Panc1 (cell line): ENCODE measurements at places on chromosomes 16 and 17.

- H3K27me3 ChIP-seq: no peaks in the 10 kb centered on the region
- H3K36me3 ChIP-seq: no peaks in the 10 kb centered on the region
- DNase-seq: no peak
These were observed 18.4 kb upstream of the STAC2 start for GRCh38 chr17:39244016-39244599.

- H3K4me3 ChIP-seq: no peak overlapping the region
- H3K27me3 ChIP-seq: no peaks in the 10 kb centered on the region; the same call in 1 of the 2 replicates
- no peaks in the 10 kb centered on the region for H3K36me3 ChIP-seq
- no peak for DNase-seq
- peaks cover 5% of the 10 kb centered on the region; the same call in 1 of the 2 replicates for H3K4me1 ChIP-seq
These were observed 4.9 kb upstream of the EPX start for GRCh38 chr17:58187675-58188074.

GRCh38 chr16:27798241-27798640 lies 248.3 kb downstream of the KATNIP start:
- no peaks in the 10 kb centered on the region for H3K36me3 ChIP-seq
- H3K27ac ChIP-seq: no peak overlapping the region
- no peak overlapping the region for H3K4me3 ChIP-seq
- no peaks in the 10 kb centered on the region for H3K4me1 ChIP-seq

DNA sequence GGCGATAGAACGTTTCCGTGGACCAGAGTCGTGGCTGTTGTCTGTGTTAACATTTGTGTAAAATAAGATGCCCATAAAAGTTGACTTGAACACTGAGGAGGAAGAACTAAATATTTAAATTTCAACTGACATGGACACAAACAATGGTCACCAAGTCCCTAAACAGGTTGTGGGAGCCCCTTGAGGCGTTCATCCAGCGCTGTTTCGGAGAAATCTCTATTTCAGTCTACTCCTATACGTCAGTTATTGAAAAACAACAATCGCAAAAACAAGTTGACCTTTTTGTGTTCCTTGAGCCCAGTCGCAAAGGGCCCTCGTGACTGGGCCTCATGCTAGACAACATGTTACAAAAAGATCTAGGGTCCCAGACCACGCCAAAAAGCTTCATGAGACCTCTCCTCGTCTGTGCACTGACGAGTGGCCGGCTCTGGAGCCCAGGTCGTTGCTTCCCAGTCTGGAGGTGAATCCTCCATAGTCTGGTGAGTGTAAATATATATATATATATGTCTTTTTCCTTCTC lies 439 bp upstream of the TMEM231 start:
- peak overlapping the region; percentile 74 for H3K4me3 ChIP-seq
- peak overlapping the region; percentile 82 for H3K27ac ChIP-seq
- no peaks in the 10 kb centered on the region for H3K4me1 ChIP-seq
- no peaks in the 10 kb centered on the region for H3K36me3 ChIP-seq

DNA sequence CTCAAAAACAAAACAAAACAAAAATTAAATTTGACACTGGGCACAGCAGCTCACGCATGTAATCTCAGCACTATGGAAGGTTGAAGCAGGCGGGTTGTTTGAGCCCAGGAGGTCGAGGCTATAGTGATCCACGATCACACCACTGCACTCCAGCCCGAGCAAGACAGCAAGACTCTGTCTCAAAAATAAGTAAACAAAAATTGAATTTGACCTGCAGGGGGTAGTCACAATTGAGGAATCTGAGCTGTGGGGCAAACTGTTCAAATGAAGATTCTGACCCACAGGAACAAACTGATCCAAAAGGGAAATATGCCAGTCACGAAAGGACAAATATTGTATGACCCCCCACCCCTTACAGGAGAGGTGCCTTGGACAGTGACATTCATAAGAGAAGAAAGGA lies 29.8 kb downstream of the ANKRD11 start:
- H3K4me1 ChIP-seq: peaks cover 10% of the 10 kb centered on the region; the same call in 1 of the 2 replicates
- H3K4me3 ChIP-seq: no peak overlapping the region
- H3K27me3 ChIP-seq: no peaks in the 10 kb centered on the region
- H3K36me3 ChIP-seq: no peaks in the 10 kb centered on the region

GRCh38 chr17:80245566-80246265 lies 14.9 kb upstream of the RNF213 start:
- no peaks in the 10 kb centered on the region for H3K4me1 ChIP-seq
- H3K27ac ChIP-seq: no peak overlapping the region
- no peak for DNase-seq
- no peaks in the 10 kb centered on the region for H3K27me3 ChIP-seq

- H3K4me1 ChIP-seq: no peaks in the 10 kb centered on the region
- no peak overlapping the region for H3K4me3 ChIP-seq
- no peak overlapping the region for H3K27ac ChIP-seq
These were observed 55.1 kb upstream of the CORO6 start for GRCh38 chr17:29677824-29678223.

- H3K27ac ChIP-seq: no peak overlapping the region
- H3K4me3 ChIP-seq: no peak overlapping the region
- H3K4me1 ChIP-seq: no peaks in the 10 kb centered on the region
- no peaks in the 10 kb centered on the region for H3K36me3 ChIP-seq
- H3K27me3 ChIP-seq: no peaks in the 10 kb centered on the region
- no peak for DNase-seq
These were observed 69.0 kb downstream of the CDH13 start for GRCh38 chr16:82695806-82696205.

DNA sequence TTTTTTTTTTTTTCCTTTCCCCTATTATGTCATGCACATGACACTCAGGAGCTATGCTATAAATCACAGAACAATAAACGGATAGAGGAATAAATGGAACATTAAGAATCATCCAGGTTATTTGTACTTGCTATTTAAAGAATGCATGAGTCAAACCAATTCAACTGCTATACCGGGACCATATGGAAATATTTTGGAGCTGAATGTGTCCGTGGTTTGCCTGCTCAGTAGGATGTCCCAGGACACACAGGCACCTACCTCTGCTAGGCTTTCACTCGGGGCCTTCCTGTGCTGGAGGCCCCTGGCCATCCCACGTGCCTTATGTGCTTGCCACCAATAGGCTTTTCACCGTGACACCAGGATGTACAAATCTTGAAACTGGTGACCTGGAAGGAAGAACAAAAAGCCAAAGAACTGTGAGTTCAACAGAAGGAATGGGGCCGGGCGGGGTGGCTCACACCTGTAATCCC lies 15.3 kb upstream of the SEC14L1 start:
- no peaks in the 10 kb centered on the region for H3K36me3 ChIP-seq
- H3K27me3 ChIP-seq: no peaks in the 10 kb centered on the region
- no peak overlapping the region for H3K4me3 ChIP-seq
- peak; percentile 91 for DNase-seq

GRCh38 chr17:7290166-7290565 lies 4.3 kb downstream of the YBX2 start:
- no peak overlapping the region for H3K27ac ChIP-seq
- no peaks in the 10 kb centered on the region for H3K27me3 ChIP-seq
- H3K4me1 ChIP-seq: peaks cover 12% of the 10 kb centered on the region
- DNase-seq: no peak
- no peak overlapping the region for H3K4me3 ChIP-seq

- no peaks in the 10 kb centered on the region for H3K4me1 ChIP-seq
- no peaks in the 10 kb centered on the region for H3K36me3 ChIP-seq
- H3K27ac ChIP-seq: no peak overlapping the region
- no peak for DNase-seq
- H3K4me3 ChIP-seq: no peak overlapping the region
These were observed 144.4 kb downstream of the HAPSTR1 start for GRCh38 chr16:9235867-9236266.

GRCh38 chr17:29048440-29049368 lies 5.8 kb downstream of the PIPOX start:
- H3K36me3 ChIP-seq: no peaks in the 10 kb centered on the region
- H3K4me3 ChIP-seq: no peak overlapping the region
- DNase-seq: no peak
- H3K4me1 ChIP-seq: no peaks in the 10 kb centered on the region

DNA sequence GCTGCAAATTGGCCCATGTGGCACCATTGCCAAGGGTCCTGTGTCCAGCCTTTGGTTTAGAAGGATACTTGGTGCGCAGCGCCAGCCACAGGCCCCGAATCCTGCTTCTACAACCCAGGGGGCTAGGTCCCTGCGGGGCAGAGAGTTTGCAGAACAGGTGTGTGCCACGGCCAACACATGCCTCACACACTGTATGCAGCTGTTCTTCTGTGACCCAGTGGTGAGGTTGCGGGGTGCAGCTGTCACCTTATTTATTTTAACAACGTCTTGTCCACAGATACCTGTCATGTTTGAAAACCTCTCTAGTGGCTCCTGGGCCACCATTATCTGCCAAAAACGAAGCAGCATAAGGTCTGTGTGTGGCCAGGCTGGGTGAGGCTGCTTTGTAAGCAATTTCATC lies 11.6 kb downstream of the CBFA2T3 start:
- H3K27ac ChIP-seq: no peak overlapping the region
- H3K4me1 ChIP-seq: no peaks in the 10 kb centered on the region
- no peaks in the 10 kb centered on the region for H3K36me3 ChIP-seq
- no peak overlapping the region for H3K4me3 ChIP-seq
- H3K27me3 ChIP-seq: no peaks in the 10 kb centered on the region
- no peak for DNase-seq

- no peak for DNase-seq
- H3K36me3 ChIP-seq: no peaks in the 10 kb centered on the region
- peaks cover 7% of the 10 kb centered on the region; the same call in 1 of the 2 replicates for H3K27me3 ChIP-seq
- H3K4me1 ChIP-seq: no peaks in the 10 kb centered on the region
- H3K27ac ChIP-seq: no peak overlapping the region
These were observed 17.4 kb downstream of the CCDC182 start for GRCh38 chr17:57727630-57728175.

DNA sequence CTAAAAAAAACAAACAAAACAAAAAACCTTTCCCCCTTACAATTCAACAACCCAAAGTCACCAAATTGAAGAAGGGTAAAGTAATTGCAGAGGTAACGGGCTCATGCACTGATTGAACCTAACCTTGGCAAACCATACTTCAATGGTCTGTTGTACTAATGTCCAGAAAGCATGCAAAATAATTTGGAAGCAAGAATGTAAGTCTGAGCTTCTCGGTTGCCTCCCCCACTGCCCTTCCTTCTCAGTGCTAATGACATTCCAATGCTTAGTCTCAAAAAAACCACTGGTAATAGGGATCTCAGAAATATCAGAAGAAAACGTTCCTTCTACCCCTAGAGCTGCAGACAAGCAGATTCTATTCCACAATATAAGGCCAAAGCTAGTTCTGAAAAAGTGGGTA lies 15.8 kb downstream of the KRABD2 start:
- no peaks in the 10 kb centered on the region for H3K4me1 ChIP-seq
- H3K27ac ChIP-seq: no peak overlapping the region
- H3K4me3 ChIP-seq: no peak overlapping the region
- no peak for DNase-seq

- H3K4me1 ChIP-seq: no peaks in the 10 kb centered on the region
- no peak overlapping the region for H3K27ac ChIP-seq
- H3K4me3 ChIP-seq: no peak overlapping the region
- no peaks in the 10 kb centered on the region for H3K27me3 ChIP-seq
- H3K36me3 ChIP-seq: no peaks in the 10 kb centered on the region
These were observed 886.5 kb upstream of the SOX9 start for GRCh38 chr17:71234349-71234748.

DNA sequence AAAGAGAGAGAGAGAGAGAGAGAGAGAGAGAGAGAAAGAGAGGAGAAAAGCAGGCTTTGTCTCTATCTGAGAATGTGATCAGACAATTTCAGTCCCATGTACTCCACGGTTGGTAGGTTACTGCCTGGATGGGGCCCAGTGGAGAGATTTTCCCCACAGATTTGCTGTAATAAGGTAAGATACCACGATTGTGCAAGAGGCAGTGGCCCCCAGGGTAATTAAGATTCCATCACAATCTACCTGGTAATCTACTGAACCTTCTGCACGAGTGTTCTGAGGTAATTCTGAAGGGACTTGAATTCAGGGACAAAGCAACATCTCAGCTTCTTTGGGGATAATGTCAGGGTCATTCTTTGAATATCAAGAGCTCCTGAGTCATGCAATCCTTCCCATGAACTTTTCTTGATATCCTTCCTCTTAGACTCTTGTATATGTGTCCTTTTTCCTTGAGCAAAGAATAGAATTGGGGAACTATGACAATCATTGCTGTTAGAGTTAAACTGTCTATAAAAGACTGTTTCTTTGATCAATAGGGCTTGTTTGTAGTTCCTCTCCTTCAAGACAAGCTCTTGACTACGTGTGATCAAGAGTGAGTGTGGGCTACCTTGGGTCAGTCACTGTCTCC lies 306.6 kb downstream of the MAF start:
- no peaks in the 10 kb centered on the region for H3K4me1 ChIP-seq
- H3K27ac ChIP-seq: no peak overlapping the region
- DNase-seq: no peak
- H3K27me3 ChIP-seq: no peaks in the 10 kb centered on the region

DNA sequence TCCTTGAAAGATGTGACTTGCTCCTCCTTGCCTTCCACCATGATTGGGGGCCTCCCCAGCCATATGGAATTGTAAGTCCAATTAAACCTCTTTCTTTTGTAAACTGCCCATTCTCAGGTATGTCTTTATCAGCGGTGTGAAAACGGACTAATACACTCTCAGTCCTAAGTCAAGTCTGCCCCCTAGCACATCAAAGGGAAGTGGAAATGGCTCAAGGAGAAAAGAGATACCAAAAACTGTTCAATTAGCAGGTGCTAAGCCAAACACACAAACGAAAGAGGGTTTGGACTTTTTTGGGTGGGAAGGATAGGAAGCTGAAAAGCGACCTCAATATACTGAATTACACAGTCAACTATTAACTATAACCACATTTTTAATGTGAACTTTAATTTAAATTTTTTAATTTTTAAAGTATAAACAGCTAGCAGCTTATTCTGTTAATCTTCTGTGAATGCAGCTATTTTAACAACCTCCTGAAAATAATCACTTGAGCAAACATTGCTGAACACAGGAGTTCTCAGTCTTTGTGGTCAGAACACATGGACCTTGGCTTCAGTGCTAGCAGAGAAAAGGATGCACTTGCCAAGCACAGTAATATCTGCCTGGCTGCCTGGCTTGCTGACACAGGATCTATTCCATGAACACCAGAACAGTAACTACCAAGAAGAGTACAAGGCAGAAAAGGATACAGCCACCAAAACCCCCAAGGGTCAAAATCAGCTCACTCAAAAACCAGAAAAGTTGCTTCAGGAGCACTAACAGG lies 10.9 kb downstream of the ZNF18 start:
- H3K4me1 ChIP-seq: no peaks in the 10 kb centered on the region
- no peaks in the 10 kb centered on the region; the same call in 1 of the 2 replicates for H3K36me3 ChIP-seq
- H3K27me3 ChIP-seq: no peaks in the 10 kb centered on the region
- H3K27ac ChIP-seq: no peak overlapping the region
- no peak for DNase-seq

DNA sequence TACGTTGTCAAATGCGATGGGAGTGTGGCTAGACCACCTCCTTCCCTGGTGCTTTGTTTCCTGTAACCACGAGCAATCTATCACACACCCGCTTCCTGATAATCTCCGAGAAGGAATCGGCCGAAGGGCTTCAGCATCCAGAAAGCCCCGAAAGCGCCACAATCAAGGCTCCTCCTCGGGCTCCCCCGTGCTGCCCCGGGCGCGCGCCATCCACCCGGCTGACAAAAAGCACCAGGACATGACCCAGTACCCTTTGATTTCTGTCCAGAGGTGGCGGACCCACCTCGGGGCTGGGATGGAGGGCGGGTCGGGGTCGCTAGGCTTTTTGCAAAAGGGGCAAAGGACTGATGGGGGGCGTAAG lies 743 bp upstream of the ARMC7 start:
- H3K27ac ChIP-seq: peak overlapping the region; percentile 88
- H3K4me3 ChIP-seq: peak overlapping the region; percentile 83
- H3K4me1 ChIP-seq: peaks cover 38% of the 10 kb centered on the region
- no peaks in the 10 kb centered on the region for H3K27me3 ChIP-seq
